ENCODE measurements at places on chromosomes 11 and 22. TPM values are rescaled to one million over a fixed set of nuclear protein-coding genes. Genes with fewer than 3 reads are reported as not detected.

DNA sequence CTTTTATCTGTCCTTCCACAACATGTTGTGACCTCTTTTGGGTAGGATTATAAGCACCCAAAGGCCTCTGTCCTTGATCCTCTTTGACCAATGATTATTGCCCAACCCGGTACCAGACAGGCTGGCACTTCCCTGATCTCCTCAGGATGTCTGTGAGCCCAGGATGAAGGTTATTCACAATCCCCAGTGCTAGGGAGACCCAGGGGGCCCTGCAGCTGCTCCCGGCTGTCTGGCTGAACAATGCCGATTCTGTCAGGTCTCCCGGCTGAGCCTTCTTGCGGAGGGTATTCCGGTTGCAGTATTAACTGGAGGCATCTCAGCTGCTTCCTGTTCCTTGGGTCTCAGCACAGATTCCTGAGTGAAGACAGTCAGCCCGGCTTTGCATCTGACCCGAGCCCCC, 71.2 kb upstream of the CDON start:
- DNase-seq: no peak

The SPI1 gene
- 7.7 TPM for total RNA-seq

DNA sequence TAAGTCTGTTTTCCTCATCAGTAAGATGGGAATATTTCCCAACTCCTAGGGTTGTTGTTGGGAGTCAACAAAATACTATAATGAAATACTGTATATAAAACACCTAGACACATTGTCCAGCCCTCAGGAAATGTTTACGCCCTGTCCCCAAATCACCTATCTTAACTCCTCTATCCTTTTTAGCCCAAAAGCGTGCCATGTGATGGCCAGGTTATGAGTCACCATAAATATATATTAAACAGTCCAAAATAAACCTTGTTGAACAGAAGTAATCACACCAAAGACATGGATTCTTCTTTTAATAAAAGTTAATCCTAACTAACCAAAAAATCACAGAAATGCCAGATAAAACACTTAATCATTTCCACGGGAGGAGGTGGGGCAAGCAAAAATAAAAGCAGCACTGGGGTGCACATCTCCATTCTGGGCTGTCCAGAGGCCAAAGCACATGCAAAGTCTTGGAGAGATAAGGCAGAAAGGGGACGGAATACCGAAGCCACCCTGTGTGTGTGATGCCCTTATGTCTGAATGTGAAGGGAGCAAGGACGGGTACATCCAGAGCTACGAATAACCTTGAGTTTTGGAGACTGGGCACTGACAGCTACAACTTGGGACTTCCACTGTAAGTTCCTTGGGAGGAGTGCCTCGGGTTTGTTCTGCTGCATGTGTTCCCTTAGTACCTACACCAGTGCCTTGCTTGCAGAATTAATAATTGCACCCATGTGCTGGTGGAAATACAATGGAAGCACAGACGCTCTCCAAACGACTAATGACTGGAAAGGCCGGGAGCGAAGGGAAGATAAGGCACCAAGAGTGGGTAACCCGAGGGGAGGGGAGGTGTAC, 1.1 kb downstream of the OSBP start:
- DNase-seq: no peak

DNA sequence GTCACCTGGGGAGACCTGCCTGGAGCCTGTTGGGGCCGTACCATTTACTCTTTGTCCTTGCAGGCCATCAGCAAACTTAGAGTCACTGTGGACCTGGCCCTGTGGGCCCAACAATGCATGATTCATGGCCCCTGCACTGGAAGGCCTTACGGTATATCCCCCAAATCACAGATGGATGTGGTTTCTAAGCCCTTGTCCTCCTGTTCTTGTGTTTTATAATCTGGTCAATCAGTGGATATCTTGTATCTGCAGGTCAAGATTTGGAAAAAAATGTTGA, 6.2 kb downstream of the TSKU start:
- no peak for DNase-seq

- DNase-seq: no peak
Measured at GRCh38 chr11:22163394-22163797, 29.5 kb upstream of the ANO5 start.

- no peak for DNase-seq
Measured at GRCh38 chr11:126197277-126197939, 14.0 kb downstream of the RPUSD4 start.

DNA sequence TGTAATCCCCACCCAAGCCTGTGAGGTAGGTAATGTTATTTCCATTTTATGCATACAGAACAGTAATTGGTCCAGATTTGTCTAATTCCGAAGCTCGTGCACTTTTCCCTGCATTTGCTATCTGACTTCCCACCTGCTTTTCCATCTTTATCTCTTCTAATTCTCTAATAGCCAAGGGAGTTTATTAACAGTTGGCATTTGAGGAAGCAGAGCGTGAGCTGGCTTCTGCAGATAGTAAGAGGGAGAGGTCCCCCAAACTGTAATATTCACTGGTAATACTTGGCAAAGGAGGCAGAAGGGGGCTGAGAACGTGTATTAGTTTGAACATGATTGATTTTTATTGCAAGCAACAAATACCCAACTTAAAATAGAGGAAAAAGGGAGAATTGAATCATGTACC, 110.8 kb upstream of the SPON1 start:
- no peak for DNase-seq

DNA sequence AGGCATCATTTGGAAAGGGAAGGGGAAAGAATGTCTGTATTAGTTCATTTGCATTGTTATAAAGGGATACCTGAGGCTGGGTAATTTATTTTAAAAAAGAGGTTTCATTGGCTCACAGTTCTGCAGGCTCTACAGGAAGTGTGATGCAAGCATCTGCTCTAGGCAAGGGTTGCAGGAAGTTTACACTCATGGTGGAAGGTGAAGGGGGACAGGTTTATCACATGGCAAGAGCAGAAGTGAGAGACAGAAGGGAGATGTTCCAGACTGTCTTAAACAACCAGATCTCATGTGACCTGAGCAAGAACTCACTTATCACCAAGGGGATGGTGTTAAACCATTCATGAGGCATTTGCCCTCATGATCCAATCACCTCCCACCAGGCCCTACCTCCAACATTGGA, 90.6 kb downstream of the CCDC83 start:
- DNase-seq: no peak

The LMO1 gene
- 9.1 TPM for total RNA-seq

DNA sequence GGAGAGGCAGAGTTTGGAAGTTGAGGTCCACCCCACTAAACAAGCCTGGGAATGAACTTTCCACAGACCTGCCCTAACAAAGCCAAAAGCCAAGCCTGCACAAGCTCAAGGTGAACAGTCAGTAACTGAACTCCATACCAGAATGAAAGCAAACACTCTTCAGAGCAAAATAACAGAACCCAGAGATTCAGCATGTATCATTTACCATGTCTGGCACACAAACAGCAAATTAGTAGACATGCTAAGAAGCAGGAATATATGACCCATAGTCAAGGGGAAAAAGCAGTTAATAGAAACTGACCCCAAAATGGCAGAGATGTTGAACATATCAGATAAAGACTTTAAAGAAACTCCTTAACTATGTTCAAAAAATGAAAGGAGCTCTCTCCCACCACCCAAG, 31.3 kb downstream of the TBX1 start:
- no peak for DNase-seq

The WNT7B gene
- total RNA-seq: 26.4 TPM

Measured in lower leg skin (tissue), 4 donors.